ENCODE measurements at places on chromosomes 4 and X.

- DNase-seq, result no peak
These were observed 142.6 kb downstream of the EGF start for GRCh38 chr4:110055158-110055768.

DNA sequence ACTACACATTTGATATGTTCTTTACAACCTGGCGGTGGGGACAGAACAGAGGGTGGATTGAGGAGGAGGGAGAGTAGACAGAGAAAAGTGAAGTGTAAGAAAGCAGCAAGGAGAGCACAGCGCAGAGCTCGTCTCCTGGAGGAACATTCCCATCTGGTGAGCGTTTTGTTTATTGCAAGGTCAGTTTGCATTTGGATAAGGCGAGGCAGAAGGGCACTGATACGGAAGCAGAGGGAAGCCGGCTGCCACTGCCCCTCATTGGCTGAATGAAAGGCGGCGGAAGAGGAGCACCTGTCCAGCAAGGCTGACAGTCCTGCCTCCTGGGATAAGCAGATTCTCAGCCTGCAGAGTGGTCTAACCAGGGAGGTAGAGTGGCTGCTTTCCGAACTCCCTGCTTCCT is 83.2 kb downstream of the GPR143 start:
- no peak for DNase-seq

DNA sequence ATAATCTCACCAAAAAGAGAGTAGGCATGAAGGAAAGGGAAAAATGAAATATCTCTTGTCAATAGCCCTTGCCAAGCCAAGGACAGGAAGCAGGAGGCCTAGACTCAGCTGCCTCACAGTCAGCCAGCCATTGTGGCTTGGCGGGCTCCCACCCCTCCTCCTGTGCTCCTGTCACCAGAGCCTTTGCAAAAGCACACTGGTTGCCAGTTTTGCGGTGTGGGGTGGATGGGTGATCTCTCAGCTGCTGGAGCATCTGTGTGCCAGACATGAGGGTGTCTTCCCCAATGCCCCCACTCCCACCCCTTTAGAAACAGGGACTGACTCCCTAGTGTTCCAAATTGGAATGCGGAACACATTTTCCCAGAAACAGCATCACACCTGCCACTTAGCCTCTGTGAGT is 26.1 kb downstream of the ARHGEF6 start:
- DNase-seq, result no peak

DNA sequence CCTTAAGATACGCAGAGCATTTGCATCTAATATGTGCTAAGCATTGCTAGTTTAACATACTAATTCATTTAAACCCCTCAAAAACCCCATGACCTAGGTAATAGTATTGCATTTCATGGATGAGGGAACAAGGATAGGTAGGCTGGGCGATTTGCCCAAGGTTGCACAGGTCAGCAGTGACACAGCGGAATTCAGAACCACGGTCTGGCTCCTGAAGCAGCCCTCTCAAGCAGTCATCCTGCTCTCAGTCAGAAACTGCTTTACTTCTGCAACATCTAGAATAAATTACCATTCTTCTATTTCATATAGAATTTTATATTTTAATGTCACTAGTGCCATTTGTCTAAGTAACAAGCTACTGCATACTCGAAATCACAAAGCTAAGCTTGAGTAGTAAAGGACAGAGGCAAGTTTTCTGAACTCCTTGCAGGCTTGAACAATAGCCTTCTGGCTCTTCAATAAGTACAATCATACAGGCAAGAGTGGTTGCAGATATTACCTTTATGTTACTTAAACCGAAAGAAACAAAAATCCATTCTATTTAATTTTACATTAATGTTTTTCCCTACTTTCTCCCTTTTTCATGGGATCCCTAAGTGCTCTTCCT is 555 bp upstream of the SPP1 start:
- DNase-seq, result no peak

- no peak for DNase-seq
These were observed 149.6 kb downstream of the RAPGEF2 start for GRCh38 chr4:159252491-159252890.

DNA sequence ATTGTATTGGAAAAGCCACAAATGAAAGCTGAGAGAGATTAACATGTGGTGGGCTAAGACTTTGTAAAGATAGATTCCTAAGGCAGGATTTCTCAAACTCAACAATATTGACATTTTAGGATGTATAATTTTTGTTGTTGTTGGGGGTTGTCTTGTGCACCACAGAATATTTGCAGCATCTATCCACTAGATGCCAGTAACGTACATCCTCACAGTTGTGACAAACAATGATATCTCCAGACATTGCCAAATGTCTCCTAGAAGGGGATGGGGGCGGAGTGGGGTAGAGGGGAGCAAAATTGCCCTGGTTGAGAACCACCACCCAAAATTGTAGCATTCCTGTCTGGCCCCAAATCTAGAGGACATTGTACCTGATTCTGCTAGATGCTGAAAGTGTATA is 14.7 kb upstream of the CBR4 start:
- DNase-seq, result no peak

All from omental fat pad (tissue), 4 donors.